ENCODE measurements at places on chromosomes 1 and 21.

DNA sequence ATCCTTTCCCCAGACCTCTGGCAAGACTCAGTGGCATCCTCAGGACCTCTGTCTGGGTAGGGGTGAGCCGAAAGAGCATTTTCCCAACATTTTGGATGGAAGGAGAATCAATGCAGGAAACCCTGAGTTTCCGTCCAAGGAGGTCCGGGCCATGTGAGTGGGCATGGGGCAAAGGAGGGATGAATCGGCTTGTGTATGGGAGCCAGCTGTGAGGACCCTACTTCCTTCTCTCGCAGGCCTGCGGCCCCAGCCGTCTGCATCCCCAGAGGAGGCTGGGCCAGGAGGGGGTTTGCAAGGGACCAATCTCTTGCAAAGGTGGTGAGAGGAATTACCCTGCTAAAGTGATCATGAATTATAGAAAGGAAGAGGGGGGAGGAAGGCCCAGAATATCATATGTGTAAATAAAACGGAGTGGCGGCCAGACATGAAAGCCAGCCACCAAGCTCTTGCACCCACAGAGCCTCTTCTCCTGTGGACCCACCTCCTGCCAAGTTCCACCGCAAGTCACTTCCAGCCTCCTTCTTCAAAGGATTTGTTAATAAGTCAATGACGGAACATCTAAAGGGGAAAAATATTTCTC is 48.2 kb upstream of the POU3F1 start:
- DNase-seq: no peak

DNA sequence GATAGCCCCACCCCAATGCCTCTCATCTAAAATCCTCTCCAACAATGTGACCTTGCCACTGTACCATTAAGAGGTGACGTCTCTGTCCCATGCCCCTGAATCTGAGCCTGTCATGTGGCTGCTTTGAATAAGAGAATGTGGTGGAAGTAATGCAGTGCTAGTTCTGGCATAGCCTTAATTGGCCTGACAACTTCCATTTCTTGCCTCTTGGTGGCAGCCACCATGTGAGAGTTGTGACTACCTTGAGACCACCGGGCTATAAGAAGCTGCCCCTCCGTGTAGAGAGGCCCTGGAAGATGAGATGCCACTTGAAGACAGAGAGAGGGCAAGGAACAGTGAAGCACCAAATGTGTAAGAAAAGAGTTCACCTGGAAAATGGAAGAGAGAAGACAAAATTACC is 95.4 kb downstream of the POFUT2 start:
- no peak for DNase-seq

- DNase-seq: no peak
These were observed 563 bp upstream of the NFIA start for GRCh38 chr1:61081686-61082310.

DNA sequence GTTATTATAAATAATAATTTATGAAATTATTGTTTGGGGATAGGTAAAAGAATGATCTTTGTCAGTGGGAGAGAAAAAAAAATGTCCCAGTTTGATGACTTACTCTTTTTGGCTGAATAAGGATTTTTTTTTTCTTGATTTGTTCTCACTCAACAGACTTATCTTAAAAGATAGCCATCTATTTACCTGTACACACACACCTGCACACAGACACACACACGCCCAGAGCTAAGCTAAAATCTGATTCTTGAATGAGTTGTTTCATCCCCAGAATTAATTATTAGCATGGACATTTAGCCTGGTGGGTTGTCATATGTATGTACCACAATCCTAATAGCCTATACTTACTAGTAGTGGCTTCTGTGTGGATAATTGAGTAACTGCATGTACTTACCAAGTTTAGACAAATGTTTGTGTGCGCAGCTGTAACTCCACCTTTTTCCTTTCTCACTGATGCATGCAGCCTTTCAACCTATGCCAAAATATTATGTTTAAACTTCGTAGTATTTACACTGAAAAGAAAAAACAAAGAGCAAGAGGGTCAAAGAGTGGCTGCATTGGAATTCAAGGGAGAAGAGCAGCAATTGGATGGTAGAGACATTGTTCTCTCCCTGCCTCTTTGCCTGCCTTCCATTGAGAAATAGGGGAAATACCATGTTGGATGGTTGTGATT is 174.3 kb downstream of the ADGRL2 start:
- no peak for DNase-seq

DNA sequence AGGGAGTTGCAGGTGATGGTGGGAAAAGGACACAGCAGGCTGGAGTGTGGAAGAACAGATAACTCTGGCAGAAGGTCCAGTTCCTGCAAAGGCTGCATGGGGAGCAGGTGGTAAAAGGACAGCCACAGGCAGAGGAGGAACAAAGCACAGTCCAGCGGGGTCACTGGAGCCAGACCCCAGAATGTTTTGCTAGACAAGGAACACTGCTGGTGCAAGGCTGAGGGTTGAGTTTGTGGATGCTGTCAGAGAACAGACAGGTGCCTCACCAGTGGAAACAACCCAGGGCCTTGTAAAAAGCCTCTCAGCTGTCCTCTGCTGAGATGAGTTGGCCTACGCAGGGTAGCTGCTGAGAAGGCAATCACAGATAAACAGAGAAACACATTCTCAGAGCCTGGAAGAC is 101.7 kb downstream of the SSBP3 start:
- DNase-seq: no peak

GRCh38 chr1:93448292-93448982 is 519 bp downstream of the FNBP1L start:
- DNase-seq: no peak

DNA sequence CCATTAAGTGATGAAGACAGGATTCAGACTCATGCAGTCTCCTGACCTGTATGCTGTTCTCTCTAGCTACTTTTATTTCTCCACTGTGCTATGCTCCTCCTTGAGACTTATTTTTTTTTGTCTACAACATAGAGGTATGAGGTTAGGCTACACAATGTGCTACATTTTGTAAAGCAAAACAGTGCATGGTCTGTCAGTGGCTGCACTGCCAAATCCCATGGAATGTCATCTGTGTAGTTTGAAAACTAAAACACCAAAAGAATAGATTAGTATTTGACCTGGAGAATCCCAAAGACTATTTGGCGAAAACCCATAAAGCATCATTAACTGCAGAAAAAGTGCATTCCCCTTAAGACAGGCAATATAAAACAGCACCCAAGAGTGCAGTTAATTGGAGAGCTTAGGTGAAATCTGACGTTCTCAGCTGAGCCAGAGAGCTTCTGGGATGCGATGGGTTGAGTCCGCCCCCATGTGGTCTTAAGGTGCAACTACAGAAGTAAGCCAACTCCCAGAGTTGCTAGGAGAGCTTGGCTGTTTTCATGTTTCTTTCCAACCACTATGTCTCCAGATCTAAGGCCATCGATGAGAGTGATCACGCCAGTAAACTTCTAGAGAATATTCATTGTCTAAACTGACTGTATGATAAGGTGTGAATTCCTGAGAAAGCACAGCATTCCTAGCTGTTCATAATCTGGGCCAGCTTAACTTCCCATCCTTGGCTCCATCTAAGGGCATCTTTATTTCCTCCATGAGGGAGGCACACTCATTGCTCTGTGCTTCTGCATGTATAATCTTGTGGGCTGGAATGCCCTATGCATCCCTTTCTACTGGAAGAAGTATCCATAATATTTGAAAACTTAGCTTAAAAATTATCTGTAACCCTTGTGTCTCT is 20.7 kb upstream of the CYP2J2 start:
- DNase-seq: peak; percentile 32

- no peak for DNase-seq
These were observed 104.1 kb upstream of the TMPRSS2 start for GRCh38 chr21:41611966-41612606.

DNA sequence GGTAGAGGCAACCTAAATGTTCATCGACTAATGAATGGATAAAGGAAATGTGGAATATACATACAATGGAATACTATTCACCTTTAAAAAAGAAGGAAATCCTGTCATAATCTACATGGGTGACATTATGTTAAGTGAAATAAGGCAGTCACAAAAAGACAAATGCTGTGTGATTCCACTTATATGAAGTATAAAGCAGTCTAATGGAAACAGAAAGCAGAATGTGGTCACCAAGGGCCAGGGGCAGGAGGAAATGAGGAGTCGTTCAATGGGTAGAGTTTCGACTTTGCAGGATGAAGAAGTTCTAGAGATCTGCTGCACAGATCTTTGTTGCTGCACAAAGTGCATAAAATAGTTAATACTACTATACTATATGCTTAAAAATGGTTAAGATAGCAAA is 7.8 kb downstream of the DIPK1A start:
- DNase-seq: no peak

GRCh38 chr1:90879281-90879680 is 142.6 kb downstream of the ZNF644 start:
- DNase-seq: no peak

- DNase-seq: no peak
These were observed 11.5 kb downstream of the HDAC1 start for GRCh38 chr1:32303358-32303757.

DNA sequence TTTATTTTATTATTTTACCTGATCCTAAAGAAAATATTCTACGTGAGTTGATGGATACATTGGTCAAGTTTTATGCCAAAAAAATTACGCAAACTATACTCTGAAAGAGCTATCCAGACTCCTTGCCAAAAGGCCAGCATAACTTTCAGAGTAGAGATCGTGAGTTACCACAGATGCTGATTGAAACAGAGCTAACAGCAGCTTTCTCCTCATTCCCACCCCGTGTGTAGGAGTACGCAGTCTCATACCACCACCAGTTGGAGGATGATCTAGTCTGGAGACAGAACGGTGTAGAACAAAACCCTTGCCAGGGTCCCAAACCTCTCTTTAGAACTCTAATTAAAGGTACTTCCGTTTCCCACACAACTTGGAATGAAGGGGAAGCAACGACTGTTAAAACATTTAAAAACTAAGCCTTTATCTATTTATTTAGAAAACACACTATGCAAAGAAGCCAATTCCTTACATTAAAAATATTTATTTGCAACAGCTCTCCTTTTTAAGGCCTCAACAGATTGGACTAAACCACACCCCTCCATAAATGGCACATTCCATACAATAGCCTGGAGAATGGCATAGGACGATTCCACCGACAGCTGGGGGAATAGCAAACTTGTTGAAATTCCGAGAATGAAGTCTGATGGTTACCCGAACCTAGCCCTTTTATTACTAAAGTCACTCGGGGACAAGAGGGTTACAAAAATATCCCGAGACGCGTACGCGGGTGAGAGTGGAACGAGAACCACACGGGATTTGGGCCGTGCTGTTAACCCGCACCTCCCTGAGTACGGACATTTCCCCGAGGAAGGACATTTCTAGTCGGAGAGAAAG is 1.4 kb downstream of the NUCKS1 start:
- peak; percentile 34 for DNase-seq

DNA sequence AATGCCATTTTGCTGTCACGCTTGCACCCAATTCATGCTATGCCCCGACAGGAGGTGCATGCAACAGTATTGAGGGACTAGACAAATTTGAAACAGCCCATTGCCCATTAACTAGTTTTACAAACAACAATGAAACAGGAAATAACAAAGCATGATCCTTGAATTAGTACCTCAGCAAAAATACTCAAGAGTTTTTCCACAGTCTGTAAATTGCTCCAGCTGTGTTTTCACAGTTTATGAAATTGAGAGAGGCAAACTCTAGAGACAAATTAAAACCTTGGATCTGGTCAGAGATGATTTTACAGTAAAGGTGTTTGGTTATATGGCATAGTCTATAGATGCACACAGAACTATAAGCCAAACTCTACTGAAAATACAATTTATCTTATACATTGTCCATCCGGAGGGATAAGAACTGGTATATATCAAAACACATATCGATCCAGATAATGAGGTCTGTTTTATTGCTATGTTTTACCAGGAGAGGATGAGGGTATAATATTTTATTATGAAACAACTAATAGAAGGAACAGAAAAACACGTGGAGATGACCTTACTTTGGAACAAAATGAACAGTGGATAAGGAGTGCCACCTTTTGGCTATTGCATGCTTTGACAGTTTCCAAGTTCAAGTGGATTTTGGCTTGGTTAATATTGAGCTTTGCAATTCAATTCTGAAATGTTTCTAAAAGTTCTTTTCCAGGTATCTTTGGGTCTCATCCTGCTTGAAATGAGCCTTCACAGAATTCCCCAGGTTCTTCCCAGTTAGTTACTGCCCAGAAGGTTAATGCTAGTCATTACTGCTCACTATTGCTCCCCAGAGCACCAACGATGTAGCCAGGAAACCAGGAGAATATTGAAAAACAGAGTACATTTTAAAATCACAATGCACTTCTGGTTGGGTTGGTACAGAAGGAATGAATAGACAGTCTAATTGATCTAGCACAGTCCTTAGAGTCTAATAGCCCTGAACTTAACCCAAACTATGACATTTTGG is 45.7 kb downstream of the ZC3H11B start:
- no peak for DNase-seq

DNA sequence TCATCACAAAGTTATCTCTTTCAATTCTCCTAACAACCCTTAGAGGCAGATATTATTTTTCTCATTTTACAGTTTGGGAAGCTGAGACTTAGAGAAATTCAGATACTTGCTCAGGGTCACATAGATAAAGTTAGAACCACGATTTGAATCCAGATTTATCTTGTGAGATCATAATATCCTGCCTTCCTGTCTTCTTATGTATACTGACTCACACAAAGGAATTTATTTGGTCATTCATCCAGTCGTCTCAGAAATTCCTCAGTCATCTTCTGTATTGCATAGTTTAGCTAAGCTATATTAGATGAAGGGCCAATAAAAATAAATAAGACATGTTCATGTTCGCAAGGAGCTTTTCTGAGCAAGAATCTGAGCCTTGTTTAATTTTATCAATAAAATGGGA is 35.8 kb upstream of the RUNX1 start:
- no peak for DNase-seq

DNA sequence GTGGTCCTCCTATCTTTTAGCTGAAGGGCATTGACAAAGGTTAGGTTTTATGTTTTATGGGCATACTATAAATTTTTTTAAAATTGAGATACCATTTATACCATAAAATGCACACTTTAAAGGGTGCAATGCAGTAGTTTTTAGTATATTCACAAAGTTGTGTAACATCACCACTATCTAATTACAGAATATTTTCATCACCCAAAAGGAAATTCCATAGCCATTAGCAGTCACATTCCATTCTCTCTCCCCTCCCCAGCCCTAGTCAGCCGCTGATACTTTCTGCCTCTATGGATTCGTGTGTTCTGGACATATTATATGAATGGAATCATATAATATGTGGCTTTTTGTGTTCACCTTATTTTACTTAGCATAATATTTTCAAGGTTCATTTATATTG is 135.8 kb upstream of the B3GALT2 start:
- no peak for DNase-seq

GRCh38 chr1:23539698-23540266 is 8.7 kb upstream of the E2F2 start:
- peak; percentile 94 for DNase-seq

DNA sequence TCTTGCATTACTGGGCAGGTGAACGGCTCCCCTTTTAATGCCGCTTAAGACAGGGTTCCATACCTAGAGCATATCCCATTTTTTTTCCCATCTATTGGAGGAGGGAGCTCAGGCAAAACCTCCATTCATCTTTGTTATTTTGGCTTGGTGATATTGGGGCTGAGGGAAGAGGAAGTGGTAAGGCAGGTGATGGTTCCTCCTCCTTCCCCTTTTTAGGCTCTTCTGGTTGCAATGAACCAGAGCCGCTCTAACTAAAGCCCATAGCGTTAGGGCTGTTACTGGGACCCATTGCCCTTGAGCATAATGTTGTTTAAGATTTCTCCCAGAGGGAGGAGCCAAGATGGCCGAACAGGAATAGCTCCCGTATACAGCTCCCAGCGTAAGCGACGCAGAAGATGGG is 21.1 kb downstream of the PYHIN1 start:
- DNase-seq: no peak

- DNase-seq: no peak
These were observed 1.9 kb downstream of the TMEM82 start for GRCh38 chr1:15744122-15744679.
